ENCODE measurements at places on chromosomes 2 and 18.

DNA sequence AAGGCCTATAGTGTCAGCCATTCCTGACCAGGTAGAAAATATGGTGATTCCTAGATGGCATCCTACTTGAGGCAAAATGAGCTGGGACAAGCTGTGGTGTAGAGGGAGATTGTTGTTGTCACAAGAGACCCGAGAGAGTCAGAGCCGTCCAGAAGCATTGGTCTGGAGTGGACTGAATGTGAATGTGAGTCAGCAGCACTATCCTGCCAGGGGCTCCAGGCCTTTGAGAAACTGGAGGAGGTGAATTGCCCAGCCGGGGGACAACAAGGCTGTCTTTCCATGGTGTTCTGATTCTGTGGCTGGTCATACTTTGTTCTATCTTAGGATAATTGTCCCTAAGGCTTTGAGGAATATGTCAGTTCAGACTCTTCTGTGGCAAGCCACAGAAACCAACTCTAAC lies 29.4 kb upstream of the EIF2AK3 start:
- DNase-seq: no peak

GRCh38 chr2:234690569-234691213 lies 193.8 kb upstream of the ARL4C start:
- DNase-seq: no peak

DNA sequence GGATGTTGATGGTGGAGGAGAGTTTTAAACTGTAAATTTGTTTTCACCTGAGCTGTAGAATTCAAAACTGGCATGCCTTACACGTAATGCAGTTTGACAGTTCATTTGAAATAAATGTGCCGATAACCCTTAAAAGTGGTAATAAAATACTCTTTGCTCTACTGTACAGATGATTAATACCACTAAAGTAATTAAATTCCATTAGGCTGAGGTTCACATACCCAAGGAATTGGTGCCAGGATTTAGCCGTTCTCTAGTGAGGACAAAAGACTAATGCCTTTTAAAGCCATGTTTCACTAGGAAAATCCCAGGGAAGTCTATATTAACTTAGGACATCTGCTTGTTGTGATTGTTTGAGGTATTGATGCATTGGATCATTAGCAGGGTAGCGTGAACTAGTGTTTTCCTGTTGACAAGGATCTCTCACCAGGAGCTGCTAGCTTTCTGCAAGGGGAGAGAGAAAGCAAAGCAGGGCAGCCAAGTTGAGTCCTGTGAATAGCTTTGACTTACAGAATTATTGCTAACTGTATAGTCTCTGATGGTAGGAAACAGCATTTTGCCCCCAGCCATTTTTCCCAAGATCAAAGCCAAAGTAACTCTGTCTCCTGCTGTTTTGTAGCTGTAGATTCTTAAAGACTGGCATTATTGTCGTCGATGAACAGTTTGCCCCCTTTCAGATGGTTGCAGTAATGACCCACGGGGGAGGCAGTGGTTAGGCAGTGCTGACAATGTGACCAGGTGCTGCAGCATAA lies 280.9 kb upstream of the FANCL start:
- DNase-seq: no peak

GRCh38 chr2:88837511-88838160 lies 146.2 kb downstream of the RPIA start:
- DNase-seq: no peak

- DNase-seq: no peak
Observed at GRCh38 chr18:79375441-79376154, 20.1 kb upstream of the NFATC1 start.

- DNase-seq: no peak
Observed at GRCh38 chr2:9029721-9030120, 26.2 kb upstream of the MBOAT2 start.

Measured in stimulated activated CD4-positive, alpha-beta T cell treated with anti-CD3 and anti-CD28 coated beads, Interleukin-1b, Interleukin-23, amount 100 ng/mL, for 1 hour (primary cell).